ENCODE measurements at places on chromosomes 7 and 10.

- peak; percentile 51 for DNase-seq
These were observed 112.8 kb downstream of the CDK14 start for GRCh38 chr7:90708841-90709317.

- peak; percentile 44 for DNase-seq
These were observed 620 bp downstream of the BET1 start for GRCh38 chr7:94003446-94004023.

GRCh38 chr7:130420943-130421578 lies 19.8 kb downstream of the CEP41 start:
- peak; percentile 39 for DNase-seq

- no peak for DNase-seq
These were observed 76.5 kb upstream of the ITPRID1 start for GRCh38 chr7:31437250-31437865.

GRCh38 chr10:14062528-14063260 lies 268.0 kb downstream of the FRMD4A start:
- DNase-seq = no peak

DNA sequence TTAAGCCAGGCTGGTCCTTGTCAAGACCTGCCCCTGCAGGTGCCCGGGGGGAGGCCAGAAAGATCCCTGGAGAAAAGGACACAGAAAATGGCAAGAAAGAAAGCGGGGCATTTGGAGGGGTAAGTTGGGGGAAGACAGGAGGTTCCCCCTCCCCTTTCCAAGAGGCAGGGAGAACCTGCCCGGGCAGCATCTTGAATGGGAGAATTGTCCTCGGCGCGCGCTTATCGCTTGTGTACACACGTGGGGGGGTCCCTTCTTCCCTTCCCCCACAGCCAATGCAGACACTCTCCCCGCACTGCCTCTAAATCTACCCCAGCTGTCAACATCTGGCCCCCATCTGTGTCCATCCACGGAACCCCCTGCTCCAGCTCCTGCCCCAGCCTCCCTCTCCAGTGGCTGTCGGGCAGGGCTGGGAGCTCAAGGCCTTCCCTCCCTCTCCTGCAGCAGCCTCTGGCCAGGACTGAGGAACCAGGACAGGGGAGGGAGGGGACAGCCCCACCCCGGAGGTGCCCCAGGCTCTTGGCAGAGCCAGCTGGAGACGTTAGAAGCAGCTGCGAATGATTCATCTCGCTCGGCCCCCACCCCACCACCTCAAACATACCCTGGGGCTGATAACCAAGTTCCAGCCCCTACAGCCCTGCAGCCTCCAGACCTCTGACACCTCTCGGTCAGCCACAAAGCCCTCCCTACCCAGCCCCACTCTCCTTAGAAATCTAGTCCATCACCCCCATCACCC lies 25.3 kb downstream of the EPHB4 start:
- DNase-seq = peak; percentile 49

- DNase-seq = no peak
These were observed 225.6 kb upstream of the MGMT start for GRCh38 chr10:129241461-129241860.

GRCh38 chr7:99244939-99245338 lies 27.7 kb upstream of the MYH16 start:
- DNase-seq = no peak

DNA sequence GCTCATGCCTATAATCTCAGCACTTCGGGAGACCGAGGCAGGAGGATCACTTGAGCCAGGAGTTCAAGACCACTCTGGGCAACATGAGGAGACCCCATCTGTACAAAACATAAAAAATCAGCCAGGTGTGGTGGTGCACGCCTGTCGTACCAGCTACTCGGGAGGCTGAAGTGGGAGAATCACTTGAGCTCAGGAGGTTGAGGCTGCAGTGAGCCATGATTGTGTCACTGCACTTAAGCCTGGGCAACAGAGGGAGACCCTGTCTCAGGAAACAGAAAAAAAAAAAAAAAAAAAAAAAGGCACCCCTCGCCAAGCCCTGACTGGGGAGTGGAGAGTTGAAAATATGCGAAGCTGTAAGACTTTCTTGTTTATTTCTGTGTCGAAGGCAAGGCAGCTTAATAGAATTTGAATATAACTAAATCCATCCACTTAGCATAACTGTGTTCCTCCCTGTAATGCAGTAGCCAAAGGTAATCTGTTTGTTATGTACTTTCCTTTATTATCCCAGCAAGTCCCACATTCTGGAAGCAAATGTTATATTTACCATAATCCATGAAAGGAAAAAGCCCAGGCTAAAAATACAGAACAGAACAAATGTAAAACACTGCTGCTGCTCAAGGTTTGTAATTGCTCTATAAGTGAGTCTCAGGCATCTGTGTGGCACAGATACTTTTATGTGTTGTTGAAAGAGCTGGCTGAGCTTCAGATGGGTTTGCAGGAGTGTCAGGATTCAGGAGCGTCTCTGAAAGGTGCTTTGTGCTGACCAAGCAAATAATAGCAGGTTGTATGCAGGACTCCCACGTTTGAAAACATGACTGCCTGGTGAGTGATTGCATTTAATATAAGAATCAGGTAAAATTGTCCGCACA lies 127.2 kb downstream of the CELF2 start:
- DNase-seq = no peak

DNA sequence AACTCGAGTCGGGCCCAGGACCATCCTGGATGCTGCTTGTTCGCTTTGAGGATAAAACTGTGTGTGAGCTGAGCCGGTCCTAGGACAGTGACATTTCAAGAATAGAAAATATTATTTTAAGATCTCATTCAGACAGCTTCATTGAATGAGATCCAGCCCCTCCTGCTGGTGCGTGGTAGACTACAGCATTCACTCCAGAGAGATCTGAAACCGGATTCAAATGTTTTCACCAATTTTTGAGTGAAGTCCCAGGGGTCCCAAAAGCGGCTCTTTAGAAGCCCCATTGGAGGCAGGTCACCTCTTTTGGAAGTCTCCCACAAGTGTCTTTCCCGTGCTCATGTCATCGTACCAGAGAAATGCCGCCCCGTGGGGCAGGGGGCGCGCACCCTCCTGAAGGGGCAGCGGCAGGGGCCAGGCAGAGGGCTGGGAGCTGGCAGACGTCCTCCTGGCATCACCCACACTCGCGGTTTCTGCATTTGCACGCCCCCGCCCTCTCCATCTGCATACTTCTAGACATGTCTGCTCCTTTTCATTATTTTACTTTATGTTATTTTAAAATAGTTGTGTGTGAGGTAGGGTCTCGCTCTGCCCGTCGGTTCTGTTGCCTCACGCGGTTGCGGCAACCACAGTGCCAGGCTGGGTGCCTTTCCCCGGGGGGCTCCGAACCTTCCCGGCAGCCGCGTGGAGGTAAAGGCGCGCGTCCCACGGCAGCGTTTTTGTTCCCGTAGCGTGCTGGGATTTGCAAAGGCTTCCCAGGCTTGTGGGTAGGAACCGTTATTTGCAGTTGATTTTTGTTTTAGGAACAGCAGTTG lies 52.3 kb upstream of the DPYSL4 start:
- DNase-seq = peak; percentile 13

DNA sequence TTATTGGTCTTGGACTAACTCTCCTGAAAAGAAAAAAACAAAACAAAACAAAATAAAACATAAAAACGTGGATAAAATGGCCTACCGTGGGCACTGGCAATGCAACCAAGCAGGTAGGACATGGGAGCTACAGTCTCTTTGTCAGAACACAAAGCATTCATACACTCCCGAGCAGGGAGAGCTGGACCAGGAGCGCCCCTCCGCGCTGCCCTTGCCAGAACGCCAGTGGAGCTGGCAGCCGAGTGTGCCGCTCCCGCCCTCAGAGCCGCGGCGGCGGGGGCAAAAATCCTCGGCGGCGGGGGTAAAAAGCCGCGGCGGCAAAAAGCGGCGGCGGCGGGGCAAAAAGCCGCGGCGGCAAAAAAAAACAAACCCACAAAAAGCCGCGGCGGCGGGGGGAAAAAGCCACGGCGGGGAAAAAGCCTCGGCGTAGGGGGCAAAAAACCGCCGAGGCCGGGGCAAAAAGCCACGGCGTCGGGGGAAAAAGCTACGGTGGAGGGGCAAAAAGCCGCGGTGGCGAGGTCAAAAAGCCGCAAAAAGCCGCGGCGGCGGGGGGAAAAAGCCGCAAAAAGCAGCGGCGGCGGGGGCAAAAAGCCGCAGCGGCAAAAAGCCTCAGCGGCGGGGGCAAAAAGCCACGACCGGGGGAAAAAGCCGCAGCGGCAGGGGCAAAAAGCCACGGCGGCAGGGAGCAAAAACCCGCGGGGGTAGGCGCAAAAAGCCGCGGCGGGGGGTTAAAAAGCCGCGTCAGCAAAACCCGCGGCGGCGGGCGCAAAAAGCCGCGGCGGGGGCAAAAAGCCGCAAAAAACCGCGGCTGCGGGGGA lies 418.1 kb downstream of the ZNF716 start:
- peak; percentile 8 for DNase-seq

DNA sequence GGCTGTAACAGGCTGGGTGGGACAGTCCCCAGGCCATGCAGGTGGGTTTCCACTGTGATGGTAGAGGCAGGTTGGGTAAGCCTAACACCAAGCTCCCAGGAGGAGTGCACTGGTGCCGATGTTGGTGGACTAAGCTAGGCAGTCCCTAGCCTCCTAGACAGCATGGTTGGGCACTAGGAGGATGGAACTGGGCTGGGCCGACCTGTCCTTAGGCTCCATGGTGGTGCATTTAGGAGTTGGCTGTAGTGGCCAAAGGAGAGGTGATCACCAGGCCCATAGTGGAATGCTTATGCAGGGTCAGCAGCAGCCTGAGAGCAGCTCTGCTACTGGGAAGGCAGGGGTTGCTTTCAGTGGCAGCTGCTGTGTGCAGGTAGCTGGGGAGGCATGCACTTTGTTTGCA lies 247.7 kb upstream of the CNTNAP2 start:
- no peak for DNase-seq

GRCh38 chr7:158382363-158383254 lies 205.0 kb downstream of the PTPRN2 start:
- no peak for DNase-seq

- peak; percentile 80 for DNase-seq
These were observed 166.0 kb downstream of the SNX13 start for GRCh38 chr7:17774248-17774647.

DNA sequence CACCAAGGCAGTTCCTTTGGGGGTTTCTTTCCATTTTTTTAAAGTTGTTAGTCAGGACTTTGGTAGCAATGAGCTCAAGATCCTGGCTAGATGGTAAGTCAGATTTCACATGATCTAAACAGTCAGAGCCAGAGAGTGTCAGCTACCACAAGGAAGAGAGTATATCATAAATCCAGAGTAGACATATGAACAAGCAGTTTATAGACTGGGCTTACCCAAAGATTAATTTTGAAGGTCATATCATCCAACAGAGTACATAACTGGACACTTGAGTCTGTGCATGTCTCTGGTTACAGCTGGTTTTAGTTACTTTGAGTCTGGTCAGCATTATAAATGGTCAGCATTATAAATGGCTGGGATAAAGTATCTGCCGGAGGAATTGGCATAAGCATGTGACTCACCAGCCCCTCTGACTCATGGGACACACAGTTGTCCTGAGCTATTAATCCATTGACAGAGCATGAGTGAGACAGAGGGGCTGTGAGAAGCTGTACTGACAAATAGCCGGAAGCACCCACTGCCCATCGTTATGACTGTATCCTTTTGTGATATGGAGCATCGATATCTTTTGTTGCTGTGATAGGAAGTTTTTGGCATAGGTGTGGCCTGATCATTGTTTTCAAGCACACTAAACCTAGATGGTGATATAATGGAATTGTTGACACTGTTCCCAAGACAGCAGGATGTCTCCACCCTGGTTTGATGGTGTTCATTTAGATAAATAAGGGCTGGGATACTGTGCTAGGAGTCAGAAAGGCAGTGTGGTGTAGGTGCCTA lies 19.3 kb downstream of the PPP1R3C start:
- peak; percentile 84 for DNase-seq

GRCh38 chr7:156158213-156158612 lies 345.9 kb upstream of the SHH start:
- no peak for DNase-seq

- peak; percentile 43 for DNase-seq
These were observed 10.2 kb downstream of the TCF7L2 start for GRCh38 chr10:112960151-112960681.

DNA sequence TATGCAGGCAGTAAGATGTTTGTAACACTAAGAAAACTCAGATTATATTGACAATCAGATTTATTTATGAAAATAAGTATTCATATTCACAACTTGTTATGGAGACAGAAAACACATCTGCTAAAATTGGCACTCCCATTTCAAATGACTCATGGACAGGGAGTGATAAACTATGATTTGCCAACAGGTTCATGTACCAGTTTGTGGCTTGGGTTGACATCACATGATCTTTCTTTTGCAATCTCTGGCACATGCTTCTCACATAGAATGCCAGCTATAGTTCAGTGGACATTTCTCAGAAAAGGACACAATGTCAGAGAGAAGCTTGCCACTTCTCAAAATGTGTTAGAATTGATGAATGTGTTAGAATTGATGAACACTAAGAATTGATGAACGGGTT lies 663.2 kb upstream of the ANKRD30A start:
- DNase-seq = peak; percentile 62

- peak; percentile 75 for DNase-seq
These were observed 98.7 kb downstream of the POLL start for GRCh38 chr10:101489355-101489754.

GRCh38 chr10:12255048-12255447 lies 59.1 kb downstream of the CDC123 start:
- DNase-seq = no peak

All from choroid plexus epithelial cell (primary cell).